ENCODE measurements at places on chromosomes 12 and 14.

DNA sequence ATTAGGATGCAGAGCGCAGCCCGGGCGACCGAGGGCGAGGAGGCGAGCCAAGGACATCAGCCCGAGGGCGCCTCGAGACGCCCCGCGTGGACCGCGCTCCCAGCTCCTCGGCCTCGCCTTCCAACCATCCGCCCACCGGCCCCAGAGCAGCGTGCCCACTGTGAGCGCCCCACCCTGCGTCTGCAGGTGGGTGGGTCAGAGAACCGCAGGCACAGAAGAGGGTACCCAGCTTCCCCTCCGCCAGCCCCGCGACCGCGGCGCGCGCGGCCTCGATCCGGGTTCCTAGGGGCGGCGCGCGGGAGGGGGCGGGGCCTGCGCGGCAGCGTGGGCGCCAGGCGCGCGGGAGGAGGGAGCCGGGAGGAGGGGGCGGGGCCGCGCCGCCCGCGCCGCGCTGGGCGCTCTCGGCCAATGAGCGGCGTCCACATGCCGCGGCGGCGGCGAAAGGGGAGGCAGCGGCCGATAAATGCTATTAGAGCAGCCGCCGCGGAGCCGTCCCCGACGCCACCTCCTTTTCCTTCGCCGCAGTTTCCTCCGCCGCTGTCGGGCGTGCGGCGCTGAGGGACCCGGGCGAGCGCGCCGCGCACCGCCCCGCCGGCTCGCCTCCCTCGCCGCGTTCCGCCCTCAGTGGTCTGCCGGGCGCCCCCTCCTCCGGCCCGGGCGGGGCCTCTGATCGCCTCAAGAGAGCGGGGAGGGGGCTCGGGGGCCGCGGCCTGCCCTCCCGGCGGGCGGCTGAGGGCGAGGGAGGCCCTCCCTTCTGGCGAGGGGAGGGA is at the start of gene ATP2A2:
TSS of gene ATP2A2 (plus strand) at position 469 of the 770 bp plus-strand sequence. CDS start 543 bp downstream, outside the sequence.
- DNase-seq = peak; percentile 83

GRCh38 chr14:23443411-23443812 is 8.0 kb upstream of the MYH7 start:
- no peak for DNase-seq

DNA sequence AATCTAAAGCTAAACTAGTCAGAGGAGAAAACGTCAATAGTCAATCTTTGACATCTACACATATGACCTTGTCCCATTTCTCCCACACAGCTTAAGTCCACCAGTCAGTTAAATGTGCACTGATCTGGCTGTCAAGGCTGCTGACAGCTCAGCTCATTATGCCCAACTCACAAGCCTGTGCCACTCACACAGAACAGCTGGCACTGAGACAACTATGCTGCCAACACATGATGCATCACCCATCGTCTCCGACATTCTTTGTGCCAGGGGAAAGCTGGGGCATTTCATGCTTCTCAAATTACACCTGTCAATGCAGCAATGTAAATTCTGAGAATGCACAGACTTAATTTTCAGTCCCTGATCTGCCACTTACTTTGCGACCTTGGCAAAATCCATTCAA is 25.3 kb downstream of the GNS start:
- DNase-seq = no peak

DNA sequence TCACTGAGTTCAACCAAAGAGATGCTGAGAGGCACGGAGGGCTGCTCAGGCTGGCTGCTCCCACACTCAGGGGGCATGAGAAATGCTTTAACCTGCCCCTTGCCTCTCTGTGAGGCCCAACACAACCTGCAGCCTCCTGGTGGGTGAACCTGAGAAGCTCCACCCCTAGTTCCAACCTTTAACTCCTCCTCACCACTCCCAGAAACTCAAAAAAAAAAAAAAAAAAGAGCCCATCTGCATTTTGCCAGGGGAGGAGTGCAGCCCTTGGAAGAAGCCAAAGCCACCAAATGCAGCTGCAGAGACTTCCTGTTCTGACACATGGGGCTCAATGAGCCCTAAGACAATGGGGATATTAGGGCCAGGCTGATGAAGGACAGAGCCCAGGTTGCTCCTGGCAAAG is 8.9 kb downstream of the KRT4 start:
- no peak for DNase-seq

DNA sequence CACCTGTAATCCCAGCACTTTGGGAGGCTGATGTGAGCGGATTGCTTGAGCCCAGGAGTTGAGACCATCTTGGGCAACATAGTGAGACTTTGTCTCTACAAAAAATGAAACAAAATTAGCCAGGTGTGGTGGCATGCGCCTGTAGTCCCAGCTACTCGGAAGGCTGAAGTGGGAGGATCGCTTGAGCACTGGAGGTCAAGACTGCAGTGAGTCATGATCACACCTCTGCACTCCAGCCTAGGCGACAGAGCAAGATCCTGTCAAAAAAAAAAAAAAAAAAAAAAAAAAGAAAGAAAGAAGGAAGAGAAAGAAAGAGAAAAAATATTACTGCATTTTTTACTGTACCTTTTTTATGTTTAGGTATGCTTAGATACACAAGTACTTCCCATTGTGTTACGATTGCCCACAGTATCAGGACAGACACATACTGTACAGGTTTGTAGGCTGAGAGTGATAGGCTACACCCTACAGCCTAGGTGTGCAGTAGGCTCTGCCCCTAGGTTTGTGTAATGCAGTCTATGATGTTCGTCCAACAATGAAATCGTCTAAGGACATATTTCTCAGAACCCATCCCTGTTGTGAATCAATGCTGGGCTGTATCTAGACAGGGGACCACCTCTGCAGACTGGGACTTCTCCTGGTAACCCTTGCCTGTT is 160.4 kb upstream of the PWP1 start:
- DNase-seq = no peak

Measured in AML-193 (cell line).